Breast epithelium (tissue), 4 donors: ENCODE measurements at places on chromosomes 12 and 14.

- no peak for DNase-seq
Observed at GRCh38 chr12:51970904-51971646, 19.6 kb downstream of the ACVR1B start.

GRCh38 chr14:51725061-51725460 lies 73.4 kb downstream of the FRMD6 start:
- no peak for DNase-seq

DNA sequence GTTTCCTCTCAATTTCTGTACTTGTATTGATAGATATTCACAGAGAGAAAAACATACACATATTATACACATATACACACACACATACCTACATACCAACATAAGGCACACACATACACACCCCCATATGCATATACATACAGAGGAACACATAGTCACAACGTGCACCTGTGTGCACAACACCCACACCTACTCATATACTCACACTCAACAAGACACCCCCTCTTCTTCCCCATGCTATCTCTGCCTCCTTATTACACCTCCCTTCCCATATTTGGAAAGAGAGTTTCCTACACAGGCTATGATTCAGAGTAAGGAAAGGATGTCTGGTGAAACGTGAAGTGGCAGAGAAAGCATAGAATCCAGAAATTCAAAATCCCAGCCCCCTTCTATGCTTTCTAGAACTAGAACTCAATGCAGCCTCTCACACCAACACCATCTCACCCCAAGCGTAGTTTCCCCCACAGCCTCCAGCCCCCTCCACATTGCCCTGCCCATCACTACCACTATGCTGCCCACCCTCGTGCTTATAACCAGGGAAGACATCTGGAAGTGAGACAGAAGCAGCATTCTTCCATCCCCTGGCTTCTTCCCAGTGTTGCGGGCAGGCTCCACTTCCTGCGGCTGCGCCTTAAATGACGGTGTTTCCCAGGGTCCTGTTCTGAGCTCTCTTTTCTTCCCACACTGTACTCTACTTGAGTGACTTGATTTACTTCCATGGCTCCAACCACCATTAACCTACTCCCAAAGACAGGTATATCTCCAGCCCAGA lies 2.4 kb downstream of the RNASE8 start:
- DNase-seq: no peak

- no peak for DNase-seq
Observed at GRCh38 chr12:2772370-2772769, 22.4 kb upstream of the FKBP4 start.

DNA sequence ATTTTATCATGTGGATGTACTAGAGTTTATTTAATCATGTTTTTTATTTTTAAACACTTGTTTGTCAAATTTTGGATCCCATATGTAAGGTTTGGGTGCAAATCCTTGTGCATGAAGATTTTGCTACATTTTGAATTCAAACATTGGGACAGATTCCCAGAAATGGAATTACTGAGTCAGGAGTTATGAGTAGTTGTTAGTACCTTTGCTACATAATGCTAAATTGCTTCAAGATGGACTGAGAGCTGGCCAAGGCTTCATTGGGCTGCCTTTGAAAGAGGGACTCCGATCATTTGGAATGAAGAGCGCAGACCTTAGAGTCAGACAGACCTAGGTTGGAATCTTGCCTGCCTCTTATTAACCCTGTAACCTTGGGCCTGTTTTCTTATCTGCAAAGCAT lies 154.9 kb upstream of the PWP1 start:
- no peak for DNase-seq

DNA sequence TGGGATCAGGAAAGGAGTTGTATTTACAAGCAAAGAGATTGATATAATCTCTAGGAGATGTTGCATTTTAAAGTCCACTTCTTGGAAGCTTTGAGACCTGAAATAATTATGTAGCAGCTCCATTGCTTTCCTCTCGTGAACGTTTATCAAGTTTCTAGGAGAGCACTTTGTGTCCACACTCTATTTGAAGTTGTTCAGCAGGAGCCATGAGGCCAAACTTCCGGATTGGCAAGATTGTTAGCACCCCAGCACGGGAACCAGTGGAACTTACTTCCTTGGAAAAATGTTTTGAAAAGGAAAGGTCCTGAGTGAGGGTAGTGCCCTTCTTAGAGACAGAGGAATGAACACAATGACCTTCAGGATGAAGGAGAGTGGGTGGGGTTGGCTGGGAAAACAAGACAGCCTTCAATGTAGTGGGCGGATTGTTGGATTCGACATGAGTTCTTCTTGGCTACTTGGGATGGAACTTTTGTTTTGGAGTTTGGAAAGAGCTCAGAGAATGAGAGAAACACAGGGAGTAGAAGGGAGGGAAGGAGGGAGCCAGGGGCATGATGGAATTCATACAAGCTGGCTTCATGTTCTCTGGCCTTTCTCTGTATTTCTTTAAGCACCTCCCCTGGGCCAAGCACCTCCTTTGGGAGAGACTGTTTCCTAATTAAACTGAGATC lies 23.8 kb upstream of the CISTR start:
- DNase-seq: no peak

GRCh38 chr12:27781680-27782079 lies 1.6 kb upstream of the MANSC4 start:
- DNase-seq: no peak

DNA sequence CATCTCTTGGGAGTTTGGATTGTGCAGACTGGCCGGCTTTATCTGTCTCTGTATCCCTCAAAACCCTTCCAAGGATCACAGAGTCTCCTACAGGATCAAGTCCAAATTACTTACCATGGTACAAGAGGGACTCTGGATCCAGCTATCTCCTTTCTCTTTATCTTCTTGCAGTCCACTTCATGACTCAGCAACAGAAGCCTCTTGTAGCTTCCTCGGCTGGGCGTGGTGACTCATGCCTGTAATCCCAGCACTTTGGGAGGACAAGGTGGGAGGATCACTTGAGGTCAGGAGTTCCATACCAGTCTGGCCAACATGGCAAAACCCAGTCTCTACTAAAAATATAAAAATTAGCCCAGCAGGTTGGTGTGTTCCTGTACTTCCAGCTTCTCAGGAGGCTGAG lies 189.7 kb downstream of the BCAT1 start:
- no peak for DNase-seq

GRCh38 chr12:16349131-16349460 lies 1.7 kb downstream of the MGST1 start:
- peak; percentile 59 for DNase-seq

- no peak for DNase-seq
Observed at GRCh38 chr12:82756303-82756702, 69.6 kb downstream of the TMTC2 start.

- peak; percentile 15 for DNase-seq
Observed at GRCh38 chr14:104892531-104893434, 27.7 kb downstream of the CEP170B start.

- DNase-seq: no peak
Observed at GRCh38 chr14:74302152-74302628, 544 bp downstream of the ABCD4 start.

DNA sequence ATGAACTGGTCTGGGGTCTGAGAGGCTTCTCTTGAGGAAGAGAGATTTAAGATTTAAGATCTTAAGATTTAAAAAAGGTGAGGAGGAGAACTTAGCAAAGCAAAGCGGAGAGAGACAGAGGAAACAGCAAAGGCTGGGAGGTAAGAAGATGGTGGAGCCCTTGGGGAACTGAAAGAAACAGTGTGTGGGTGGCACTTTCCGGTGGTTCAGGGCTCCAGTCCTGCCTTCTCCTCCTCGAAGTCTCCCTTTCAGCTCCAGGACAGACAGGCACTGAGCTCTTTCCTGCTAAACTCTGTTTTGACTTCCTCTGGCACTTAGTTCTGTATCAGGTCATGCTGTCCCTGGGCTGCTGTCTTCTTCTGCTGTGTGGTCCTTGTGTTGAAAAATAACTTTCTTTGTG lies 298.7 kb upstream of the SRRM4 start:
- DNase-seq: no peak

GRCh38 chr12:107736914-107737313 lies 24.0 kb downstream of the PRDM4 start:
- no peak for DNase-seq

- DNase-seq: no peak
Observed at GRCh38 chr14:97718886-97719442, 921.8 kb downstream of the VRK1 start.

DNA sequence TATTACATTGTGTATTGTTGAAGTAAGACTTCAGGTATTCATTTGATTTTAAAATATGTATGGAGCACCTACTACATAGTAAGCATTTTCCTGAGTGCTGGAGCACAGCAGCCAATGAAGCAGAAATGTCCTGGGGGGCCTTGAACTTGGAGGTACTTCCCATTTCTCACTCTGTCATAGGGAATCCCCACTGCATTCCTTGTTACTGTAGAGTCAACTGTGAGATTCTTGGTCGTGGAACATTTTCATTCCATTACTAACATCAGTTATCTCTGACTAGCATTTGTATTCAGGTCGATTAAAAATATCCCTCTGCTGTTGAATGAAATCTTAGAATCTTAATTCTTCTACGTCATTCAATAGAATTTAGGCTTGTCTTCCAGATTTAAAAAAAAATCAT lies 66.7 kb downstream of the PDE3A start:
- DNase-seq: no peak

GRCh38 chr14:100239211-100239839 lies 381 bp downstream of the YY1 start:
- DNase-seq: peak; percentile 25

DNA sequence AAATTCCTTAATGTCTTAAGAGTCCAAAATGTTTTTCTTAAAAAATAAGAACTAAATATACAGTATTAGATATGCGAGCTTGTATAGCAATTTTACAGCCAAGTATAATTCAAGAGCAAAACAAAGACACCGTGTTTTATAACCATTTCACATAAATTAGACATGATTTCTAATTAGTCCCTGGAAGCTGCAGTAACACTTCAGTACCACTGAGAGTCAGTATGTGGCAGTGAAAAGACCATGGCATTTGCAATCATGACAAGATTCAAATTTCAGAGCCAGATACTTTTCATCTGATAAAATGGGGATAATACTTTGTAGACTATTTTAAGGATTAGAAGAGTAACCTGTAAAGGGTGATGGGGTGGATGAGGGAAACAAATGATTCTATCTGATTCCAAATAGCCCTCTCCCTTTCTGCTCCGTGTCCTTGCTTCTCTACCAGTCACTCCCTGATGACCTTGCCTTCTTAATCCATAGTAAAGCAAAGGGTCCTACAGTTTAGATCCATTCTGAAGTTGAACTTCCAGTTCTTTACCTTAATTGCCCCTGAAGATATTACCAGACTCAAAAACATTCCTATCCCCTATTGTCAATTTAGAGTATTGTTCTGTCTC lies 145.4 kb upstream of the ABCD2 start:
- no peak for DNase-seq

GRCh38 chr14:102695167-102695555 lies 82.1 kb upstream of the TRAF3 start:
- DNase-seq: no peak

GRCh38 chr14:95360828-95361227 lies 41.1 kb upstream of the CLMN start:
- no peak for DNase-seq

- DNase-seq: no peak
Observed at GRCh38 chr14:61262082-61262481, 19.1 kb downstream of the TMEM30B start.

- no peak for DNase-seq
Observed at GRCh38 chr12:94504386-94504785, 44.7 kb upstream of the CEP83 start.

DNA sequence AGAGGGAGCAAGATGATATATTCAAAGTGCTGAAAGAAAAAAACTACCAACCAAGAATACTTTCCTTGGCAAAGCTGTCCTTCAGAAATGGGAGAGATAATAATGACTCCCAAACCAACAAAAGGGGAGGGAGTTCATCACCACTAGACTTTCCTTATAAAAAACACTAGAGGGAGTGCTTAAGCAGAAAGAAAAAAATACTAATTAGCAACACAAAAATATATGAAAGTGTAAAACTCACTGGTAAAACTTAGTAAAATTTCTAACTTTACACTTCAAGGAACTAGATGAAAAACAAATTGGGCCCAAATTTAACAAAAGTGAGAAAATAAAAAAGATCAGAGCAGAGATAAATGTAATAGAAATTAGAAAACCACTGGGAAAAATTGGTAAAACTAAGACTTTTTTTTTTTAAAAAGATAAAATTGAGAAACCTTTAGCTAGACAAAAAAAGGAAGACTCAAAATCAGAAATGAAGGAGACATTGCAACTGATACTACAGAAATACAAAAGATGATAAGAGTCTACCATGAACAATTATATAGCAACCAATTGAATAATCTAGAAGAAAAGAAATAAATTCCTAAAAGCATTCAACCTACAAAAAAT lies 60.4 kb upstream of the FAR2 start:
- no peak for DNase-seq

GRCh38 chr14:37721976-37722659 lies 126.7 kb downstream of the TTC6 start:
- no peak for DNase-seq

- no peak for DNase-seq
Observed at GRCh38 chr14:94328196-94328595, 5.1 kb upstream of the SERPINA6 start.

- no peak for DNase-seq
Observed at GRCh38 chr12:64147875-64148274, 74.2 kb downstream of the KICS2 start.

DNA sequence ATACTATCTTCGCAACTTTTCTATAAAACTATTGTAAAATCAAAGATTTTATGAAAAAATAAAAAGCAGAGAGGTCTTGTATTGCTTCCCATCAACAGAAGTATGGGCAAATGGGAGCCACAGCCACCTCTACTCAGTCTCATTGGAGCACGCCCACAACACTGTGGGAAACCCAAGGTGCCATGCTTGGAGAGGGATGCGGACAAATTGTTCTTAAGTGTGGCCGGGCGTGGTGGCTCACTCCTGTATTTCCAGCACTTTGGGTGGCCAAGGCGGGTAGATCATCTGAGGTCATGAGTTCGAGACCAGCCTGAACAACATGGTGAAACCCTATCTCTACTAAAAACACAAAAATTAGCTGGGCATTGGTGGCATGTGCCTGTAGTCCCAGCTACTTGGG lies 498.2 kb upstream of the SOX5 start:
- no peak for DNase-seq

DNA sequence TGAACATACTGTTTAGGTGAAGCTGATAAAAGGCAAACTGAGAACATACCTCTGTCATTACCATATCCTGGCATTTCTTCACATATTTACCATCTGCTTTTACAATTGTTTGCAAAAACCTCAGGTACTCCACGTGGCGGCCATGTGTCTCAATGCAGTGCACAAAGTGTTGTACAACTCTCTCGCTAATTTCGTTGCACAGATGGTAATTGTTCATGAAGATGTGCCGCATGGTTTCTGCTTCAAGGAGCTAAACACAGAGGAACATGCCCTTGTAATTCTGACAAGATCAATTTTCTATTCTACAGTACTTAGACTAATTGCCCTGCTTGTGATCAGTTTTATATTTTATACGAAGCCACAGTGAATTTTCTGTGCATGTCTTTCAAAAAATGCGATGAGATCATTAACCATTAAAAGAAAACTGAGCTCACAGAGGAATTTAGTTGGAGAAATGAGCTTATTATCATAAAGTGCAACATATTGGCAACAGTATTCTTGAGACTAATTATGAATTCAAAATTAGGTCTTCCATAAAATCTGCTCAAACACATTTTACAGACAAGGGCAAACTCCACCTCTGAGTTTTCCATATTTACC lies 233.8 kb downstream of the ITPR2 start:
- no peak for DNase-seq
